ENCODE measurements at places on chromosomes 11 and 22.

- no peak for DNase-seq
These were observed 595.1 kb downstream of the BUD13 start for GRCh38 chr11:116177521-116178210.

- DNase-seq: no peak
These were observed 6.9 kb upstream of the RAD9A start for GRCh38 chr11:67384851-67385366.

DNA sequence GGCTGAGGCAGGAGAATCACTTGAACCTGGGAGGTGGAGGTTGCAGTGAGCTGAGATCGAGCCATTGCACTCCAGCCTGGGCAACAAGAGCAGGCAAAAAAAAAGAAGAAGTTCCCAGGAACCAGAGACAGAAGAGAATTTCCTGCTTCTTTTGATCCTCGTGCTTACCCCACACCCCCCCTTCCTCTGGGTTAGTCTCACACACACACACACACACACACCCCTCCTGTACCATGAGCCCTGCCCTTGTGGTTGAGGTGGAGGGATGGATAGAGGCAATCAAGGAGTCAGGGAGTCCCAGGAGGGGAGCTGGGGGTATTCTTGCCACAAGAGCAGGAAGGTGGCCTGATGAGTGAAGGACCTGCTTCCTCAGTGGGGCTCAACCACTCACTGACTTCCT, 4.1 kb upstream of the UBE2L6 start:
- DNase-seq: no peak

- no peak for DNase-seq
These were observed 33.5 kb upstream of the RAB38 start for GRCh38 chr11:88208745-88209144.

DNA sequence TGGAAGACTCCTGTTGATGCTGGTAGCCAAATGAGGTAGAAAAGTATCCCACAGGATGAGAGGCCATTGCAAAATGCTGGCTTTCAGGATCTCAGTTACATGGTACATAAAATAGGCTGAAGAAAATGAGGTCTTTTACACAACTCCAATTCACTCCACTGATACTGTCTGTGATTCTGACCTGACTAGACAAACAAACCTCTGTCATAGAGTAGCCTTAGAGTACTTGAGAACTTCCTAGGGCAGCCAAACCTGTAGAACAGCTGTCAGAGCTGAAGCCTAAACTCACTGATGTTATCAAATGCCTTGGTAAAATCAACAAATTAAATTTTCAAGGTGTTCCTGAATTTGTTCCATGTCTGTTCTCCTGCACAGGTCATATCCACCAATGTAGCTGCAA, 26.2 kb upstream of the POGLUT3 start:
- no peak for DNase-seq

DNA sequence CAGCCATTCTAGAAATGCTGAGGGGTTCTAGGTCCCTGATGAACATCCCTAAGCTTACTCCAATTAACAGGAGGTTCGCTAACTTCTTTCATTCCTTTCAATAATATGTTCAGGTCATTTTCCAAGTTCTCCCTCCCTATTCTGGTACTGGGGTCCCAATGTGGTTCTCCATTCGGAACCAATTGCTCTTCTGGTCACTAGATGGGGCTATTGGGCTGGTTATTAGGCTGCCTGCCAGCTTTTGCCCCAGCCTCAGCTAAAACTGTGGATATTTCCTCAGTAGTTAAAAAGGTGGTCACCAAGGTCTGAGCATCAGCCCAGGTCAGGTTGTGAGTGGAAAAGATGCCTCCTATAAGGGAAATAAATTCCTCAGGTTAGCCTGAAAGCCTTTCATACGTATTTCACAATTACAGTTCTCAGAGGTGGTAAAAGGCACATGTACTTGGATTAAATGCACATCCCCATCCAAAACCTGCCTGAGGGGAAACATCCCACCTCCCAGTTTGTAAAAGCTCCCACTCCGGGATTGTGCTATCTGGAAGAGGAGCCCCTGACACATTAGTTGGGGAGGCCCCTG, 161.1 kb upstream of the CCDC179 start:
- no peak for DNase-seq

- no peak for DNase-seq
These were observed 16.5 kb downstream of the SGSM1 start for GRCh38 chr22:24822471-24822870.

GRCh38 chr11:17343907-17344306, 7.7 kb upstream of the NCR3LG1 start:
- DNase-seq: no peak

- no peak for DNase-seq
These were observed 475.4 kb upstream of the FAT3 start for GRCh38 chr11:91749251-91749650.
